ENCODE measurements at places on chromosomes 2 and 18.
A peak's percentile ranks its signal among the peaks of the same experiment; 100 is the strongest.

DNA sequence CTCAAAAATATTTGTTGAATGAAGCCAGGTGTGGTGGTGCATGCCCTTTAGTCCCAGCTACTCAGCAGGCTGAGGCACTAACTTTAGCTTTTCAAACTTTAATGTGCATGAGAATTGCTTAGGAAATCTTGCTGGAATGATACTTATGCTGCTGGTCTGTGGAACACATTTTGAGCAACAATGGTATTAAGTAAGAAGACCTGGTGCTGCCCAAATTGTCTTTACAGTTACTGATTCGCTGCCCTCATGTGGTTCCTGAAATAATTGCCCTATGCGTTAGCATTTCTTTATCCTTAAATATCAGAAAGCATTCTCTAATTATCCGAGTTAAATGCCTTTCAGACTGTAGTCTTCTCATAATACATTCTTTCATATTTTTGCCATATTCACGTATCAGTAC lies 76.0 kb upstream of the SESTD1 start:
- peak; percentile 15 for DNase-seq

GRCh38 chr2:75453384-75454240 lies 107.1 kb downstream of the EVA1A start:
- DNase-seq, result no peak

- no peak for DNase-seq
These were observed 12.3 kb downstream of the FASTKD1 start for GRCh38 chr2:169561364-169561763.

GRCh38 chr2:221480163-221480562 lies 91.9 kb downstream of the EPHA4 start:
- peak; percentile 32 for DNase-seq

GRCh38 chr2:167054881-167055280 lies 166.6 kb downstream of the XIRP2 start:
- DNase-seq, result no peak

DNA sequence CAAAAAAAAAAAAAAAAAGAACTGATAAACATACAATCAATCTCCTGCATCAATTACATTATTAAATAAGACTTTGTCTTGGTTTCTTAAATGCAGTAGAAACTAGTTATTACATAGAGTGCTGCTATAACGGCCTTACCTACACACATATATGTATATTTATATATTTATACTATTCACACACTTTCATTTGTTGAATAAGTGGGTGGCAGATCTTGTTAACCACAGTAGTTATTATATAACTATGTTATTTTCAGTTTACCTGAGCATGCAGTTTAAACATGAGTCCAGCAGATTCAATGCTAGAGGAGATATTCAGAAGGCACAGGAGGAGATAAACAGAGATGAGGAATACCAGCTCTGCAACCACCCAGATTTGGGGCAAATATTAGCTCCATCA lies 81.5 kb upstream of the CD226 start:
- DNase-seq, result no peak

- DNase-seq, result no peak
These were observed 188.4 kb downstream of the LOXHD1 start for GRCh38 chr18:46468426-46469180.

- DNase-seq, result no peak
These were observed 63.5 kb upstream of the AGPS start for GRCh38 chr2:177329064-177329463.

- no peak for DNase-seq
These were observed 237.9 kb downstream of the TPGS2 start for GRCh38 chr18:36590621-36591580.

GRCh38 chr2:104825124-104825865 lies 28.6 kb upstream of the POU3F3 start:
- DNase-seq, result no peak

GRCh38 chr18:21629089-21629832 lies 17.1 kb downstream of the SNRPD1 start:
- no peak for DNase-seq

GRCh38 chr2:228344531-228344930 lies 163.0 kb upstream of the SPHKAP start:
- no peak for DNase-seq
